H4 (cell line): ENCODE measurements at places on chromosomes 16 and 17. TPM values are rescaled to one million over a fixed set of nuclear protein-coding genes. Genes with fewer than 3 reads are reported as not detected.

GRCh38 chr17:4635823-4636375 lies 5.6 kb downstream of the ALOX15 start:
- DNase-seq: no peak

Gene ALOX12
- total RNA-seq: not detected in 2 replicates

Gene GINS2
- 50.8 and 58.9 TPM in 2 replicates for total RNA-seq

Gene SLC5A10
- 0.10 TPM in 1 of 2 replicates, not detected in the other for total RNA-seq

Gene VPS25
- total RNA-seq: 85.2 and 95.4 TPM in 2 replicates

Gene TBC1D10B
- total RNA-seq: 10.4 and 15.9 TPM in 2 replicates

Gene CENPT
- total RNA-seq: 12.0 and 20.8 TPM in 2 replicates

Gene CASKIN2
- total RNA-seq: 5.4 and 8.3 TPM in 2 replicates

DNA sequence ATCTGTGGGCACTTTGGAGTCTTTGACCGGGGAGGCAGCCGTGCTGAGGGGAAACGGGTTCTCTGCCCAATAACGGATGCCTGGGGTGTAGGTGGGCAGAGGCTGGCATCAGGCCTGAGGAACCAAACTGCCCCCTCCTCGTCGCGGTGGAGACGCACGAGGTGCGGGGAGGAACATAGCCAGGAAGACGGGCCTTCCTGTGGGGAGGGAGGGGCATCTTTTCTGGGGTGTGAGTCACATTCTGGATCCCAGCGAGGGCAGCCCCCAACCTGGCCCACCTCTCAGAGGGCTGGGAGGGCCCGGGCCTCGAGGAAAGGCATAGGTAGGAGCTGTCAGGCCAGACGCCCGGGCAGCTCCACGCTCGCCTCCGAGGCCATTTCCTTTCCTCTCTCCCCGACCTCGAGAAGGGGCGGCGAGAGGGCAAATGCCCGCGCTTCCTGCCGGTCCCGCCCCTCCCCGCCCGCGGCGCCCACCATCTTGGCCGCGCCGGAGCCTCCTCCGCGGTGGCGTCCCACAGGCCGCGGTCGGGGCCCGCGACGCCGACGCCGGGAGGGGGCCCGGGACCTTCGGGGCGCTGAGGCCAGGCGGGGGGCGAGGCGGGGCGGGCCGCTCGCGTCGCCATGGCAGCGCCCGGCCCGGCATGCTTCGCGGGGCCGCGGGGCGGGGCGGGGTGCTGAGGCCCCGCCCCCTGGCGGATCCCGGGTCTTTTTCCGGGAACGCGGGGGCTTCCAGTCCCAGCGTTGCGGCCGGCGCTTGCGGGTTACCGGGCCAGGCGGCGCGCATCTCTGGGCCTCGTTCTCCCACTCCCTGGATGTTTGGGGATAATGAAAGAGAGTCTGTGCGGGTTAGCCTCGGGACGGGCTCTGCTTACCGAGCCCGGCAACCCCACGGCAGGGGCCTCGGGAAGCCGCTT lies 13.2 kb downstream of the RAI1 start:
- peak; percentile 79 for DNase-seq

GRCh38 chr17:83125515-83126274 lies 46.3 kb downstream of the METRNL start:
- DNase-seq: no peak

DNA sequence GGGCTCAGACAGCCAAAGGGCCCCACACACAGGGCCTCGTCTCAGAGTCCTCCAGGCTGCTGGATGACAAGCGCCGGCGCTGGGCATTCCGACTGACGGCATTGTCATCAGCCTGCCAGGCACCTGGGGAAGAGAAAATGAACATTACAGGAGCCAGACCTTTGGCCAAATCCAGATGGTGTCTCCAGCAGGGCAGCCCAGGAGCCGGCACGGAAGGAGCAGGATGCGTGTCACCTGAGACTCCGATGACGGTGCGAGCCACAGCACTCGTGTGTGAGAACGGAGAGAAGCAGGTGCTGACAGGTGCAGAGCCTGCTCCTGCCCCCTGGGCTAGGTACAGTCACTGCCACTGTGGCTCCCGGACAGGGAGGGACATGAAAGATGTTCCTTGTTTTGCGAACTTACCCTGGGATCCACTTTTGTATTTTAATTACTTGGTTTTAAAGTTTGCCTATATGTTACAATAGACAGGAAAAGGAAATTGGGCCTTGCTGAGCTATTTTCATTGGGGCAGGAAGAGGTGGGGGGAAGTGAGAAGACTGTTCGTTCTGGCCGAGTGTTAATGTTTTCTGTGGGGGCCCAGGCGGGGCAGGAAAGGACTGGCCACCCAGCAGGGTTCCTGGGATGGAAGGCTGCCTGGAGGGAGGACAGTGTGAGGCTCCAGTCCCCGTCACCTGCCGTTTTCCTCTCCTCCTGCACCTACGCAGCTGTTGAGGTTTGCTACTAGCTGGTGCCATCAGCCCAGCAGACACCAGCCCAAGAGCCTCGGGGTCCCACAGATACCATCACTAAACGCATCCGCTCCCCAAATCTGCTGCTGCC lies 4.4 kb upstream of the FOXJ1 start:
- no peak for DNase-seq

GRCh38 chr16:70714581-70715054 lies 28.8 kb upstream of the MTSS2 start:
- no peak for DNase-seq

Gene MT4
- total RNA-seq: not detected in 2 replicates

Gene GP1BA
- not detected in 2 replicates for total RNA-seq

DNA sequence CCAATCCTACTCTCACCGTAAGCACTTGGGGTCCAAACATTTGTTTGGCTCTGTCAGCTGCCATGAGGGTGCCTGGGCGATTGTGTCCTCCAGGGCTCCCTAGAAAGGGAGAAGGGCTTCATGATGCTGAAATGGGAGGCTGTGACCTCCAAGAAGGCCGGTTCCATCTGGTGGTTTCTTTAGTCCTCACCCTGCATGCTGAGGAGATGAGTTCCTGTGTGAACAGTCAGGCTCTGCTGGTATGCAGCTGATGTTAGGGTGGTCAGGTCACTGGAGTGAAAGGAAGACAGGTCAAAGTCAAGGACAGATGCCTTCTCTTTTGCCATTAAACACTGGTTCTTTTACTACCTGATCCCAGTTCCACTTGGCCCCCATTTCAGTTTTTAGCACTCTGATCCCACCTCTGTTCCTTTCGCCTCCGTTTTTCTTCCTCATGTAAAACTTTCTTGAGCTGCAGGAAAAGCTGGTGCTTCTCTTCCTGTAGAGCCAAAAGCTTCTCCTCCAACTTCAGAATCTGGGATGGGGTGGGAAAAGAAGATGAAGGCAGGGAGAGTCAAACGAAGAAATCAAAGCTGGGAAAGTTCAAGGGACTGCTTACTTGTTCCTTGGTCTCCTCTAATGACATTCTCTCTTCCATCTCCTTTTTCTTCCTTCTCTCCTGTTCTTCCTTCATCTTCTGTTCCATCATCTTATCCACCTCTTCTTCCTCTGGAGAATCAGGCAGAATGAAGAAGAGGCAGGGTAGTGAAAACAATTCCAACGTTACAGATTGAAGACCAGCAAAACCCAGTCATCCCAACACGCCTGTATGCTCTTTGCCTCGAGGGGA lies 1.1 kb downstream of the GPS2 start:
- no peak for DNase-seq

DNA sequence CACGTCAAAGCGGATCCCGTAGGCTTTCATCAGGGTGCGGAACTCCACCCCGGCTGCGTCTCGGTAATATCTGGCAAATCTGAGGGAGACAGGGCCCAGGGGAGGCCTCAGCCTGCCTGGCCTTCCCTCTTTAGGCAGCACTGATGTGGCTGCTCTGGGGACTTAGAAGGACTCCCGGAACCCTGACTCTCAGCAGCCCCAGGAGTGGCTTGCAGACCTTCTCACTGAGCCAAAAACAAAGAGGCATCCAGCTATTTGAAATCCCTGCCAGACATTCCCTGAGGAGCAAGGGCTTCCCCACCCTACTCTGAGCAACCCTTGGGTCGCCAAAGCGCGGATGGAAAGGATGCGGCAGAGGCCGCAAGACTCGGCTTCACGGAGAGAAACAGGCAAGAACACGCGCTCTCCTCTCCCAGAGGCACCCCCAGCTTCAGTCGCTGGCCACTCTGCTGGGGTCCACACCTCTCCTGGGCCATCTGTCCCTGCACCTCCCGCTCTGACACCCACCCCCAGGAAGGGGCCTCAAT lies 7.9 kb downstream of the P2RX5 start:
- DNase-seq: no peak

GRCh38 chr16:27118526-27118925 lies 51.8 kb downstream of the C16orf82 start:
- DNase-seq: no peak

Gene TBC1D3
- not detected in 2 replicates for total RNA-seq

- no peak for DNase-seq
These were observed 27.7 kb upstream of the MYOCD start for GRCh38 chr17:12637745-12638651.

DNA sequence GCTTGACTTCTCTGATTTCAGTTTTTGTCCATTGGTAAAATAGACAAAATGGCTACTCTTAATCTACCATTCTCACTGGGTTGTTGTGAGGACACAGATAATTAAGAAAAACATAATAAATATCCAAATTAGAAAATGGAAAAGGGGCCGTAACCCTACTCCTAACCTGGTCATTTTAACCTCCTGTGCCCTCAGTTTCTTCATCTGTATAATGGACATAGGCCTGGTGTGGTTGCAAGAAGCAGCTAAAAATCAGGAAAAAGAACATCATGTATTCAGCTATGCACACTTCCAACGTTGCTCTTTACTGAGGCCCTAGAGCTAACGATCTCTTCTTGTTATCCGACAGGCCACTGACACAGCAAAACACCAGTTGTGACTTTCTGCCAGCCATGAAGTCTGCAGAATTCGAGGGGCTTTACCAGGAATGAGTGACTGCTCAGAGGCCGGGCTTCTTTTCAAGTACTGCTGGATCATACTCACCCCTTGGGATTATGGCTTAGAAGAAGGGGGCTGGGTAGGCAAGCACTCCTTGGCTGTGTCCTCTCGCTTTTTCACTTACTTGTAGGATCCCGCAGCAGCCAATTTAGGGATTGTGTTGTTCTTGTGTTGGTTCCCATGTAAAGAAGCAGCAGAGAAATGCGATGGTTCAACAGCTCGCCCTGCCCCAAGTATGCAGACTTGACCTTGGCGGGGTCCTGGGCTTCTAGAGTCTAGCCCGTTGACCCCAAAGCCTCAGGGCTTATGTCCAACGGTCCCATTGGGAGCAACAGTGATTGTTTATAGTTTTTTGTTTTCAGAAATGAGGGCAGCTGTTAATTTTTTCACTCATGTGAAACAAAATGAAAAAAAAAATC lies 20.9 kb downstream of the LDAF1 start:
- no peak for DNase-seq

Gene HOXB2
- 5.3 and 11.1 TPM in 2 replicates for total RNA-seq

GRCh38 chr17:35548978-35549377 lies 11.5 kb upstream of the SLFN12L start:
- DNase-seq: no peak

Gene CCL5
- 0.31 TPM in 1 of 2 replicates, not detected in the other for total RNA-seq

Gene CLEC3A
- total RNA-seq: 10.9 TPM in 2 replicates

Gene ZNF750
- total RNA-seq: not detected in 2 replicates

GRCh38 chr16:1163567-1164055 lies 10.7 kb downstream of the CACNA1H start:
- peak; percentile 75 for DNase-seq

GRCh38 chr17:57432507-57433277 lies 176.4 kb downstream of the MSI2 start:
- DNase-seq: no peak

Gene TMEM88
- total RNA-seq: not detected in 2 replicates

DNA sequence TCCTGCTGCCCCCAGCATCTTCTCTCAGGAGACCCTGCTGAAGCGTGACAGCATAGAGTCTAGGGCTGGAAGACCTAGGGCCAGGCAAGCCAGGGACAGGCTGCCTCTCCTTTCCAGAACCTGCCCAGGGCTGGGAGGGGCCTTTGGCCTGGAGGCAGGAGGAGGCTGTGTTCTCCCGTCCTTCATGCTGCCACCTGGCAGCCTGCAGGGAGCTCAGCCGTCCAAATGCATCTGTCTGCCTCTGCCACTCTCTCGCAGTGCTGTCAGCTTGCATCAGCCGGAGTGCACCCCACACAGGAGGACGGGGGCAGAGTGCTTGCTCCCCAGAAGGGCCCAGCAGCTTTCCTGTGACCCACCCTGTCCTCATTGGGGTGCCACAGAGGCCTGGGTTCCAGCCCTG lies 31.3 kb downstream of the ARHGAP23 start:
- no peak for DNase-seq

GRCh38 chr17:71111460-71111859 lies 942.1 kb downstream of the KCNJ2 start:
- no peak for DNase-seq

Gene CPHXL2
- not detected in 2 replicates for total RNA-seq

DNA sequence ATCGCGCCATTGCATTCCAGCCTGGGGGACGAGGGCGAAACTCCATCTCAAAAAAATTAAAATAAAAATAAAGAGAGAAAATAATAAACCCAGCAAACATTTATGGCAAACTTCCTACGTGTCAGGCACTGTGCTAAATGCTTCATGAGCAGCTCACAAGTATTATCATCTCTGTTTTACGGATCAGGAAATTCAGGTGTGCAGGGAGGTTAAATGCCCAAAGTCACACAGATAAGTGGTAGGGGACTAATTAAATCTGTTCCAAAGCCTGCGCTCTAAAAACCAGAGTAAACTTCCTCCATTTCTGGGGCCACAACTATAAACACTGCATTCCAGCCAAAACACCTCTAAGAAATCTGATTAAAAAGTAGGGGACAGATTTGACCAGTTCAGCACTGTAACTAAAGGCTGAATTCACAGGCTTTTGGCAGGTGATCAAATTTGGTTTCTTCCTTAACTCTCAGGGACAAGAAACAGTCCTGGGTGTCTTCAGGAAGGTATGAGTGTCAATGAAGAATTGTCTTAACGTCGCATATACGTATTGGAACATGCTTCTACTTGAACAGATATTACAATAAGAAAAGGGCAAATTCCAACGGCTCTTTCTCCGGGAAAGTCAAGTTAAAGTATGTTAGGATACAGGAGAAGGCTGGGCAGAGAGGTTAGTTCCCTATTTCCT lies 996 bp downstream of the STRADA start:
- no peak for DNase-seq

GRCh38 chr17:43814026-43814425 lies 18.9 kb downstream of the MPP3 start:
- DNase-seq: no peak

Gene GAS2L2
- total RNA-seq: 0.04 TPM in 2 replicates
